ENCODE measurements at places on chromosomes 6 and 20.

DNA sequence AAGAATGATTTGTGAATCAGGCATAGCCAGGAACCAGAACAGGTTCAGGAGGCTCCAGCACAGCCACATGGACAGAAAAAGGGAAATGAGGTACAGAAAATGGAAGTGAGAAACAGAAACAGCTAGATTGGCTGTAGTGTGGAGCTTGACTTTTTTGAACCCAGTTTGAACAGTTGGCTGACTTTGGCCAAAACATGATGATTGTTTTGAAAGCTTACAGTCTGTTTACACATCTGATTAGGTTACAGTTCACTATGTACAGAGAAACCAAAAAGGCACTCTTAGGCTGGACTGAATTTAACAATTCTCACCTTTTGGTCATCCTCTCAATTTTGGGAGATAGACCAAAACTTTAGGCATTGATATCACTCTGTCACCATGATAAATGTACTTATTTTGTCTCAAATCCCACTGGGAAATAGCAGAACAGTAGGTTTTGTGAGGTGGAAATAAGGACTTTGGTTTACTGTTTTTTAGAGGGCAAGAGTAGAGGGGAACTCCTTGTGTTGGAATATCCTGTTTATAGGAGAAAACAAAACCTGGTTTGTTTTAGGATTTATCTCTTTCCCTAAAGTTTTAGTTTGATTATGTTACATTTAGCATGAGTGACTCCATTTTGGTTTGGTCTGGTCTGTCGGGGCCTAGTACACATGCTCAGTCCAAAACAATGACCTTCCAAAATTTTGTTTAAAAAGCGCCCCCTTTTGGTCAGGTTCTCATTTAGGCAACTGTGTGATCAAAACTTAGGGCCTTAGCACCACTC is 123.1 kb downstream of the OLIG3 start:
- no peak for DNase-seq

DNA sequence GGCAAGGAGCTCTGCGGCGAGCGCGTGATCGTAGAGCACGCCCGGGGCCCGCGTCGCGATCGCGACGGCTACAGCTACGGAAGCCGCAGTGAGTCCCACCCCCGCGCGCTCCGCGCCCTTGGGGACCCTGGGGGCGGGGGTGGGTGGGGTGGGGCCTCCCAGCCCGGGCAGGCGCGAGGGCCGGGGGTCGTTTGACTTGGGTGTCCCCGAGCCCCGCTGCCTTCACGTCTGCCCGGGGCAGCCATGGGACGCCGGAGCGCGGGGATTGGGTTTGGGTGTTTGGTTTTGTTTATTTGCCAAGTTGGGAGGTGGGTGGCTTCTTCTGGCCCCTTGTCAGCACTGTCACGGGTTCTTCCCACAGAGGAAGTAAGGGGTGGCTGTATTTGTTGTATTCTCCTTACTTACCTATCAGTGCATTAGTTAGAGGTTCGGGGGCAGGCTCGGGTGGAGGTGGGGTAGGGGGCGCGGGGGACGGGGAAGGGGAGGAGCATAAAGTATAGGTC is 777 bp downstream of the SRSF6 start:
- DNase-seq, result no peak

DNA sequence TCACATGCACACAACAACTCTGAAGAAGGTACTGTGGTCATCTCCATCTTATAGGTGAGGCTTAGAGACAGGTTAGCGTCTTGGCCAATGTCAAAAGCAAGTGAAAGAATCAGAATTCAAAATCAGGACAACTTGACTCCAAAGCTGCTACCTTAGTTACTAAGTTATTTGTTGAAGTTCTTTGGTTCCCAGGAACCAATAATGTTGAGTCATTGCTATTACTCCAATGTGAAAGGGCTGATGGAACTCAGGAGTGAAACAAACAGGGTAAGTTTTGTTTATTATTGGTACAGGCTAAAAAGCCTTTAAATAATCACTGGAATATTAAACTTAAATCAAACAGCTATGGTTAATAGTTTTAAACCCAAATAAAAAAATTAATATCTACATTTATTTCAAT is 111.1 kb downstream of the PDSS2 start:
- DNase-seq, result no peak

- DNase-seq, result no peak
These were observed 60.4 kb downstream of the ZFP64 start for GRCh38 chr20:52131048-52131643.

GRCh38 chr6:156279261-156279969 is 497.8 kb upstream of the ARID1B start:
- DNase-seq, result no peak

DNA sequence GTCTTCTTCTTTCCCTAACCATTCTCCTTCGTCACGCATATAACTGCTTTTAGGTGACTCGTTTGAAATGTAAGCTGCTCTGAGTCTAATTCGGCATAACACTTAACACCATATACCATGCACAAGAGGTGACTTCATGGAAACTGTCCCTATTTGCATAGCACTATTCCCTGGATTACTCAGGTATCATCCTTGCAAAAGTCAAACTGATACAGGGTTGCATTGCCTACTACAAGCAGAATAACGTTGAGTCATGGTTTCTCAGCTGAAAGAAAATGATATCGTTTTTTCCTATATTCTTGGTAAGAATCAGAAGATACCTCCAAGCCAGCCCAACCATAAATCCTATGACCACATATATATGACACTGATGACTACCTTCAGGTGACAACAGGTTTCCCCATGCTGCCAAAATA is 227.5 kb downstream of the ATXN1 start:
- no peak for DNase-seq

DNA sequence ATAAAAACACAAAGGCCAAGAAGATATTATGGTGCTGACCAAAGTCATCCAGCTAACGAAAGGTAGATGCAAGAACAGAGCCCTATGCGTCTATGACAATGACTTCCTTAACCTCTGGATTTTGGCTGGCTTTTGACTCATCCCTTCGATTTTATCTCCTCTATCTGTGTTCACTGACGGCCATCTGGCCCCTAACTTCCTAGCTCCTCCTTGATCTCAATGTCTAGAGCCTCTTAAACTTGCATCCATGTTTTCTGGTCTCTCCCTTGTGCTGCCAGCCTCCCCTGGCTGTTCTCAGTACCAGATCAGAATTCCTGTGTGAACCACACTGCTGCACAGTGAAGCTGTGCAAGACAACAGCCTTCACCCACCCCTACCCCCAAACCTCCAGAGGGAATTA is 452.9 kb downstream of the UTRN start:
- no peak for DNase-seq

DNA sequence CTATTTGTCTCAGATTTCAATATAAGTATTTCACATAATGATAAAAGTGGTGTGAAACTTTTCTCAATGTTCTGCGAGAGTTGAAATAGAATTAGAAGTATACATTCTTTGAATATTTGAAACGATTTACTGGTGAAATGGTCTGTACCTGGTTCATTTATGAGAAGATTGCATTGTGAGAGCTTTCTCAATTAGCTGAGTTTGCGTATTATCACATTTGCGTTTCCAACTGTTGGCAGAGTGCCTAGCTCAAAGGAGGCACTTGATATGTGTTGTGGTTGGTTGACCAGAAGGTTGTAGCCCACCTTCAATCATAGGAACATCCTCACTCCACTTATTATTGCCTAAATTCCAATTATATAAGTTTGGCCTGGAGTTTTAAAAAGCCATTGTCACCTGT is 58.8 kb upstream of the EXOC2 start:
- DNase-seq, result no peak

DNA sequence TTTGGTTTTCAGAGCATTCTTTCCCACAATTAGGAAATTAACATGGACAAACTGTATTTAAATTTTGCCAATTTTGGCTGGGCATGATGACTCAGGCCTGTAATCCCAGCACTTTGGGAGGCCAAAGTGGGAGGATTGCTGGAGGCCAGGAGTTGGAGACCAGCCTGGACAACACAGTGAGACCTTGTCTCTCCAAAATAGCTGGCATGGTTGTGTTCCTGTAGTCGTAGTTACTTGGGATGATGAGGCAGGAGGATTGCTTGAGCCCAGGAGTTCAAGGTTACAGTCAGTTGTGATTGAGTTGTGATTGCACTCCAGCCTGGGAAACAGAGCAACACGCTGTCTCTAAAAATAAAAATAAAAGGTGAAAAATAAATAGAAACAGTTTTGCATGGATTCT is 15.0 kb downstream of the PANK2 start:
- DNase-seq, result no peak

DNA sequence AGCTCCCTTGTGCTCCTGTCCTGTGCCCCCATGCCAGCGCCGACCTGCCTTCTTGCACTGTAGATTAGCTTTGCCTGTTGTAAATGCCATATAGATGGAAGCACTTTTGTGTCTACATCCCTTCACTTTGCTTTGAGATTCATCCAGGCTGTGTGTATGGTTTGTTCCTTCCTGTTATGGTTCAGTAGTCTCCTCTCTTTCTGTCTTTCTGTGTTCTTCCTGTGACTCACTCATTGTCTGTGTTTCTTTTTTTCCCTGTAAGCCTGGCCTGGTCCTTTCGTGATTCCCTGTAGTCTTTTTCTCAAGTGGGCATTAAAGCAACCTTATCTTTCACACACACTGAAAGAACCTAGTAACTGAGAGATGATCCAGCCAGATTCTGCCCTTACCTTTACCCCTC is 66.6 kb downstream of the JARID2 start:
- DNase-seq, result no peak

DNA sequence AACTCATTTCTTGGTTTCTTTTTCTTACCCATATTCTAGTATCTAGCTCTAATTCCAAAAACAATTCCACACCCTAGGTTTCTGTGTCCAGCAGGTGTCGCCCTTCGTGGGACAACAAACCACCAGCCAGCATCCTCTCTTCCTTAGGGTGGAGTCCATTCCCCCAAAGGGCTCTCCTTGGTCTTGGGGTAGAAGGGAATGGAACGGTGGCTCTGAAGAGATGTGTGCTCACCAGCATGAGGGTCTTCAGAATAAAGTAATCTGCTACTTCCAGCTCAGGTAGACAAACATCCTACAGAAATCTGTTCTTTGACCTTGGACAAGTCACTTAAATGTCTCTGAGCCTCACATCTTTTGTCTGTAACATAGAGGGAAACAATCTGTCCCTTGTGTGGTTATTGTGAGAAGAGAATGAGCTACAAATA is 7.2 kb downstream of the HLA-DMB start:
- peak; percentile 51 for DNase-seq
